Kidney tubule cell (primary cell): ENCODE measurements at places on chromosomes 5 and 9.

- no peak for DNase-seq
Observed at GRCh38 chr9:132141948-132142594, 19.8 kb upstream of the NTNG2 start.

DNA sequence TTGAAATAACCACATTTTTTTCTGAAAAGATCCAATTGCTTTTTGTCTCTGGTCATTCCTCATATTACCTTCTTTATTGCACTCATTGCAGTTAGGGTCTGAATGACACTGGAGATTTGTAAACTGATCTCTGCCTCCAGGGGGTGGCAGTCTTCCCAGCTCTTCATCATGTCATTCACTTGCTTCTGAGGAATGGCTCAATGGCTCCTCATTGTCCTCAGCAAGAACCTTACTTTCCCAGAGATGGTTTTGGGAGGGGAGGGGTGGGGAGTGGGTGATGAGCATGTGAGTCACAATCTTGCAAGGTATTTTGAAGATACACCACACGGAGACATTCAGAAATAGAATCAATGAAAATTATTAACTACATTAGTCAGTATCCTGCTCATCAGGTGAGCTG lies 159.8 kb upstream of the GAS1 start:
- DNase-seq, result peak; percentile 98

GRCh38 chr5:23303836-23304235 lies 203.6 kb upstream of the PRDM9 start:
- no peak for DNase-seq

- DNase-seq, result peak; percentile 3
Observed at GRCh38 chr9:98944057-98944733, 488 bp downstream of the COL15A1 start.

GRCh38 chr5:14216902-14217301 lies 73.8 kb downstream of the TRIO start:
- DNase-seq, result peak; percentile 84
